Activated naive CD4-positive, alpha-beta T cell treated with anti-CD3 and anti-CD28 coated beads, Interleukin-2, amount 50 U/mL, for 16 hours (primary cell): ENCODE measurements at places on chromosomes 11 and 22.
A peak's percentile ranks its signal among the peaks of the same experiment; 100 is the strongest.

DNA sequence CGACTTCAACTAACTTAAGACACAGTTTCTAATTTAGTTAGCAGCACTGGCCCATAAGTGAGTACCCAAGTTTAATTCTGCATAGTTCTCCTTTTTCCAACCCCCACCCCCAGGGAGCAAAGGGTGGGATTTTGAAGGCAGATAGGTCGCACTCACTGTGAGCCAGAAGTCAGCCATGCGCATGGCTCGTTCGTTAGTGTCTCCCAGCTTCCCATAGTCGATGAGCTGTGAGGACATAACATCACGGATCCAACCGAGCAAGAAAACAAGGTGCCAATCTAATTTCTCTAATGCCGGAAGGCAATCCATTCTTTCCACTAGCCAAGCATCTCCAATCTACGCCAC is 577 bp downstream of the MRPL17 start:
- no peak for DNase-seq

DNA sequence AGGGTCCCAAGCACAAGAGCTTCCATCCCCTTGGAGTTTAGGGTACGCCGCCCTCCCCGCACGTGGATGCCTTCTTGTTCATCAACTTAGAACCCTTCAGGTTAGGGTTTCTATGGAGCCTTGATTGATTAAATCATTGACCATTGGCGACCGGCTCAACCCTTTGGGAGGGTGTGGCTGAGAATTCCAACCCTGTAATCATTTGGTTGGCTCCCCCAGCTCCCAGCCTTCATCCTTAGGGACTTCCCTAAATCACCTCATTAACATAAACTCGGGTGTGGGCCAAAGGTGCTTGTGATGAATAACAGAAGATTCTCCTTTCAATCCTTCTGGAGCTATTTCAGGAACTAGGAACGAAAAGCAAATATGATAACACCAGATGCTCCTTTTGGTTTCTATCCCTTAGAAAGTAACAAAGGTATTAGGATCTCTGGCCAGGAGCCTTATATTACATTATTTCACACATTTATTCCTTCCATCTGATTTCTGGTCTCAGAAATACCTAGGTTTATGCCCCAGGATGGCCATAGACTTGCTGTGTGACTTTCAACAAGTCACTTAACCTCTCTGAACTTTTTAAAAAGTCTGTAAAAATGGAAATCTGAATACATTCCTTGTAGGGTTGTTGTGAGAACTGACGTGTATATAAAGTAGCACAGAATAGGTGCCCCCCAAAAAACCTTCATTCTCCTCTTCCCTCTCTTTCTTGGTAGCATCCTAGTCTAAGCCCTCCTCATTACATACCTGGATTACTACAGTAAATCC is 26.8 kb downstream of the MCHR1 start:
- no peak for DNase-seq

GRCh38 chr22:24521791-24522245 is 26.7 kb downstream of the UPB1 start:
- DNase-seq, result peak; percentile 29

GRCh38 chr11:37830529-37830928 is 1232.5 kb upstream of the RAG2 start:
- no peak for DNase-seq

- DNase-seq, result no peak
Measured at GRCh38 chr22:25736378-25737011, 5.5 kb upstream of the MYO18B start.

DNA sequence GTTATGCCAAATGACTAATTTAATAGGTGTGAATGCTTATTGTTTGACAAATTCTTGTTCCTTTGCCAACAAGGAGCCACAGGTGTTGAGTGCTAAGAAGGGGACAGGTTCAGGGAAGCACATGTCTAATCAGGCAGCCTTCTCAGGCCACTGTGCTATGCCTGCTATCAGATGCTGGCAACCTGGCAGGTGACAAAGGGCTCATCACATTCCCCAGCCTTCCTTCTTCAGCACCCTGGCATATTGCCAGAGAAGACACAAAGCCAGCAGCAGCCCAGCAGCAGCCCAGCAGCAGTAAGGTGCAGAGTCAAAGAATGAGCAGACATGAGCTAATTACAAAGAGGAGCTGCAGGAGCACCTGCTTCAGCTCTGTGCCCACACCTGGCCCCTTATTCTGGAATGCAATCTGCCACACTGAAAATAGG is 68.2 kb downstream of the GUCY1A2 start:
- no peak for DNase-seq

GRCh38 chr22:37443977-37444376 is 16.7 kb upstream of the ELFN2 start:
- no peak for DNase-seq

GRCh38 chr11:2748061-2748813 is 48.4 kb upstream of the KCNQ1OT1 start:
- peak; percentile 3 for DNase-seq

DNA sequence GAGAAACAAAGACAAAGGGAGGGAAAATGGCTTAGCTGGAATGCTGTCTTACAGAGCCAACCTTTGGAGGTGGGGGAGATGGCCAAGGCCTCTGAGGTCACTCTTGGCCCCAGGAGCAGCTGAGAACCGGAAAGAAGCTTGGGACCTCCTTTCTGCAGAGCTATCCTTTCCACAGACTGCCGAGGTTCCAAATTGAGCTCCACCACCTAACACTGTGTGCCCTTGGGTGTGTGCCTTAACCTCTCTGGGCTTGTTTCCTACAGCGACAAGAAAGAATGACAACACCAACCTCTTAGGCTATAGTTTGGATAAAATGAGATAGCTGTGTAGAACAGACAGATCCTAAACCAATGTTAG is 23.2 kb downstream of the RTN4RL2 start:
- DNase-seq, result no peak

DNA sequence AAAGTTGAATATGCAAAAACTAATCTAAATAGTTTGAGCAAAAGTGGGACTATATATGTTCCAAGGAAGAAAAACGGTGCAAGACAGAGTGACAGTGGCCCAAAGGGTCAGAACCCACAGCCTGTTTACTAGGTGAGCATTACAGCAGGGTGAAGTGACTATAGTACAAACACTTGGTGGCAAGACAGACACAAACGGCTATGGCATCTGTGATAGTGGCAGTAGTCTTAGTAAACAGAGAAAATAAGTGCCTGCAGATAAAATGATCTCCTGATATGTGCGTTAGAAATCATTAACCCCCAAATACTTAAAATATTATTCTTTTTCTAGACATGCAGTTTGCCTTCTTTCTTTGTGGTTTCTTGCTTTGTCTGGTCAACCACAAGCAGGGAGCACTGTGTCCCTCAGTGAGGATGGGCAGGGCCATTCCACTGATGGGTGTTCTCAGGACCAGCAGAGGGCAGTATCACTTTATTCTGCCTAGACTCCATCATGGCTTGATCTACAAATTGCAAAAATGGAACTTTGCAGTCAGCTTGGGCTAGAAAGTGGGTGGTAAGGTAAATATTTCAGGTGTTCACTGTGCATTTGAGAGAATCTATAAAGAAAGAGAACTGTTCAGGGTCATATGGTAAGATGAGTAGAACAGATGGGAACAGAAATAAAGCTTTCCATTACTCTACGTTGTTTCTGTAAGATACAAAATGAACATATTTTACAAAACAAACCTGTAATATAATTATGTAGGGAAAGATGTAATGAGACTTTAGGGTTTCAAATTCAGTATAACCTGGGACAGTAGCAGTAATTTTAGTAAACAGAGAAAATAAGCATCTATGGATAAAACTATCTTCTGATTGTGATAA is 198.2 kb downstream of the SWAP70 start:
- DNase-seq, result peak; percentile 22

DNA sequence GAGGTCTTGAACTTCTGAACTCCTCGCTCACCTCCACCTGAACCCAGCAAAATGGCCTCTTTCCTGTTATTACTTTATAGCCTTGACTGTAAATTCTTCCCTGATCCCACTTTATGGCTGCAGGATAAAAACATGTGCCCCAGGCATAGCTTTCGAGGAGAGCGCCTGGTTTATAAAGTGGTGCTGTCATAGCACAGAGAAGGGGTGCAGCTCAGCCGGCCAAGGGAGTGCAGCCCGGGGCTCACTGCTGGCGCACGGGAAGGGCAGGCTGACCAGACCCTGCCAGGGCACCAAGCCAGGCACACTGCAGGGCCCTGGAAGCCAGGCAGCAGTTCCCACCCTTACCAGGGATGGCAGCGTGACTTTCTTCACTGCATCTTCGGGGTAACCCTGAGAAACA is 50.9 kb downstream of the ISX start:
- no peak for DNase-seq

DNA sequence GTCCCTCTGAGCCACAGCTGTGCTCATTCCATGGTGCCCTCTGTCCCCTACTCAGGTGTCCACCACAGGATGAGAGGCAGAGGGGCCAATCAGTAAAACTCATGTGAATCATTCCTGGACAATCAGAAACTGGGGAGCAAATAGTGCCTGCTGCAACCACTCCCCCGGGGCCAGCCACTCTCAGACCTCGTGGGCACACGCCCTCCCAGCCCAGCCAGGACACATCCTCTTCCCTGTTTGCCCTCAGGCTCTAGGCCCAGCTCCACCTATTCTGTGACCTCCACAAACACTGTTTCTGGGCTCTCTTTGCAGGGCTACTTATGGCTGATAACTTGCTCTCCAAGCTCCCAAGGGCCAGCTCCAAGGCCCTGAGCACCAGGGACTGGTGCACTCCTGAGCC is 14.0 kb upstream of the KCTD14 start:
- no peak for DNase-seq

GRCh38 chr22:46829941-46830715 is 67.7 kb downstream of the TBC1D22A start:
- no peak for DNase-seq

DNA sequence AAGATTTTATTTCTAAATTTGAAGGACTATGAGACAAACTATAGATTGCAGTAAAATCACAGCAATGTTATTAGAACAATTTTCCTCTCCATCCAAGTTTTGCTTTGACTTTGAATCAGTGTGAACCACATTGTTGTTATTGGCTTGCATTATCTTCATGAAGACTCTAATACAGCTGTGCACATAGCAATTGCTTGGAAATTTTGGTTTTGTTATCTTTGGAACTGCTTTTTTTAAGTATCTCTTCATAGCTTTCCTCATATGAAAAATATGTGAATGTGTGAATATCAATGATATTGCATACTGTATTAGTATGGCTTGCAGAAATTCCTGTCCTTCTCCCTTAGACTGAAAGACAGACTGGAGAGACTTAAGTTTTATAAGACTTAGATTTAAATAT is 666.6 kb downstream of the LUZP2 start:
- no peak for DNase-seq
